ENCODE measurements at places on chromosomes 2 and 18.

DNA sequence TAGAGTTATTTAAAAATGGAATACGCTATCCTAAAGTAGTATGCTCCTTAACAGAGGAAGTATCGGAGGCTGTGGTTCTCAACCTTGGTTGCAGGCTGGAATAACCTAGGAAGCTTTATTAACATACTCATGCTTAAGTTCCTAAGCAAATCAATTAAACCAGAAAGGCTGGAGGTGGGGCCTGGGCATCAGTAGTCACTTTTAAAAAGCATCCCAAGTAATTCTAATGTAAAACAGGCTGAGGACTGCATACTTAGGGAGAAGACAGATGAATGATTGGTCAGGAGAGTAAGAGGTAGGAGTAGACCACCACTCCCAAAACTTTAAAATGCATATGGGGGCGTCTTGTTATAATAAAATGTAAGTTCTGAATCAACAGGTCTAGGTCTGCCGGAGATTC lies 15.3 kb downstream of the ACAA2 start:
- DNase-seq, result no peak

- DNase-seq, result no peak
Observed at GRCh38 chr2:154078926-154079325, 207.2 kb downstream of the GALNT13 start.

DNA sequence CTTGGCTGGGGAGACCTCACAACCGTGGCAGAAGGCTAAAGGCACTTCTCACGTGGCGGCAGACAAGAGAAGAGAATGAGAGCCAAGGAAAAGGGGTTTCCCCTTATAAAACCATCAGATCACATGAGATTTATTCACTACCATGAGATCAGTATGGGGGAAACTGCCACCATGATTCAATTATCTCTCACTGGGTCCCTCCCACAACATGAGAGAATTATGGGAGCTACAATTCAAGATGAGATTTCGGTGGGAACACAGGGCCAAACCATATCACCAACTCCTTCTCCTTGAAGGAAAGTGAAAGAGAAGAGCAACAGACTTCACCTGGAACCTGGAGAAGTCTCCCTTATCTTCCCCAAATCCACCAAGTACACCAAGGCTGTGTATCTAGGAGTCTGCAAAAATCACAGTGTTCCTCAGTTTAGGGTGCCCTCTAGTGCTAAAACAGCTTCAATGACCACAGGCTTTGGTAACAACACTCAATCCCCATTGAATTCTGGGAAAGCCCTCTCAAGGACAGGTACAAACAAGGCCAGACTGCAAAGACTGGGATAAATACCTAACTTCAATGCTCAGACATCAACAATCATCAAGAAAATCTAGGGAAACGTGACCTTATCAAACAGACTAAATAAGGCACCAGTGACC lies 148.8 kb upstream of the SRD5A2 start:
- no peak for DNase-seq

GRCh38 chr2:142536492-142536891 lies 341.0 kb upstream of the KYNU start:
- DNase-seq, result no peak

GRCh38 chr2:190467575-190468083 lies 59.5 kb downstream of the MFSD6 start:
- no peak for DNase-seq

- DNase-seq, result no peak
Observed at GRCh38 chr18:56593906-56594305, 44.5 kb downstream of the TXNL1 start.

DNA sequence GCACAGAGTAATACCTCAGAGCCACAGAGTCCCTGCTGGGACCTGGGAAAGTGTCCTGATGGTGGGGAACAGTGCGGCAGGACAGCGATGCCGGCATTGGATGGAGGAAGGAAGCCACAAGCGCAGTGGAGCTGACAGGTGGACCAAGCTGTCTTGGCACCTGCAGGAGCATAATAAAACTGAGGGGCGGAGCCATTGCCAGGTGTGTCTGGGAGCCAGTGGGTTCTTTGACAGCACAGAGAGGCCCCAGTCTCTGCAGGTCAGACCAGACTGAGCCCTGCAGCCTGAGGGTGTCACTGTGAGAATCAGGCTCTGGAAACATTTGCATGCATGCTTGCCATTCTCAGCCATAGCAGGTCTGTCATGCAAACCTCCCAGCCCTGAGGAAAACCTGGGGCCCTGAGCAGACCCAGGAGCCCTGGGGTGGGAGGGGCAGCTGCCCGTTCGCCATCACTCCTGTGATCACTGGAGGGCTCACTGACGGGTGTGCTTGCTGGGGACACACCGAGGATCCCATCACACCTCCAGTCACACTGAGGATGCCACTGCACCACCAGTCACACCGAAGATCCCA lies 210.5 kb upstream of the HDAC4 start:
- DNase-seq, result no peak

DNA sequence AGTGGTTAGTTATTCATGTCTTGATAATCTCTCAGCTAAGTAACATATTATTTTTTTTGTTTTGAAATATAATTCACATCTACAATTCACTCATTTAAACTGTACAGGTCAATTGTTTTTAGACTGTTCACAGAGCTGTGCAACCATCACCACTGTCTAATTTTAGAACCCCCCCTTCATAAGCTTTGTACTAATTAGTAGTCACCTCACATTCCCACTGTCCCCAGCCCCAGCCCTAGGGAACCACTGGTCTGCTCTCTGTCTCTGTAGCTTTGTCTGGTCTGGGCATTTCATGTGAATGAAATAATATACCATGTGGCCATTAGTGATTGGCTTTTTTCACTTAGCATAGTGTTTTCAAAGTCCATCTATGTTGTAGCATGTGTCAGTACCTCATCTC lies 55.3 kb downstream of the LCLAT1 start:
- DNase-seq, result no peak

- no peak for DNase-seq
Observed at GRCh38 chr18:24053211-24053610, 38.7 kb downstream of the TTC39C start.

GRCh38 chr18:6773777-6774176 lies 44.3 kb downstream of the ARHGAP28 start:
- DNase-seq, result no peak

DNA sequence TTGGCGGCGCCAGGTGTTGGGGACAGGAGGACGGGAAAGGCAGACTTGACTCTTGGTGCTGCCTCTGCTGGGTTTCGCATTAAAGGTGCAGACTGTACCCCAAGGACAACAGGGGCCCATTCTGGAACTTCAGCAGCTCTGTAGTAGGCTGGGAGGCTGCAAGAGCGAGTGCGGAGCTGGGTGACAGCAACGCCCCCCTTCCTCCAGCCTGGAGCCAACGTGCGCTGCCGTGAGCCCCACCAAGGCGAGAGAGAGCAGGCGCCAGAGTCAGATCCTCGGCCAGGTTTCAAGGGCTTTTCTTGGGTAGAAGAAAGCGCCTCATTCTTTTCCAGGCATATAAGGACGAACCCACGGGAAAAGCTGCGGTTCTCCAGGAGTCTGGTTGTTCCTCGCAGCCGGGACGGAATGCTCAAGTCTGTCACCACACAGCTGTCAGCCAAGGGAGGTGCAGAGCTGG lies 1.9 kb downstream of the DOK6 start:
- DNase-seq, result no peak

- no peak for DNase-seq
Observed at GRCh38 chr2:217065012-217065290, 205.1 kb upstream of the TNP1 start.

GRCh38 chr2:215831296-215831913 lies 181.9 kb downstream of the MREG start:
- no peak for DNase-seq

DNA sequence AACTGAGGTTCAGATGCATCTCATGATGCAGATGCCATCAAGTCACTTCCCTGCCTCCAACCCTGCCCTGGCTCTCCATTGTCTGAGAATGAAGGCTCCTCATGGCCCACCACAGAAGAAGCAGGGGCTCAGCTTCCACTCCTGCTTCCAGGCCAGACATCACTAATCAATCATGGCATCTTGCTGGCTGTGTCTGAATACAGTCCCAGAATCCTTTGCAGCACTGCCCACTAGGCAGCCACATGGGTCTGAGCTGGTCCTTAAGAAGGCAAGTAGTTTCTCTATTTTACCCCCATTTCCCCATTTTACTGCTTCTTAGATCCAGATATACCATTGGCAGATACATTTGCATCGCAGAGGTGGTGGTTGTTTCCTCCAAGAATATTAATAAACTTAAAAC lies 7.3 kb downstream of the ASPRV1 start:
- DNase-seq, result no peak

DNA sequence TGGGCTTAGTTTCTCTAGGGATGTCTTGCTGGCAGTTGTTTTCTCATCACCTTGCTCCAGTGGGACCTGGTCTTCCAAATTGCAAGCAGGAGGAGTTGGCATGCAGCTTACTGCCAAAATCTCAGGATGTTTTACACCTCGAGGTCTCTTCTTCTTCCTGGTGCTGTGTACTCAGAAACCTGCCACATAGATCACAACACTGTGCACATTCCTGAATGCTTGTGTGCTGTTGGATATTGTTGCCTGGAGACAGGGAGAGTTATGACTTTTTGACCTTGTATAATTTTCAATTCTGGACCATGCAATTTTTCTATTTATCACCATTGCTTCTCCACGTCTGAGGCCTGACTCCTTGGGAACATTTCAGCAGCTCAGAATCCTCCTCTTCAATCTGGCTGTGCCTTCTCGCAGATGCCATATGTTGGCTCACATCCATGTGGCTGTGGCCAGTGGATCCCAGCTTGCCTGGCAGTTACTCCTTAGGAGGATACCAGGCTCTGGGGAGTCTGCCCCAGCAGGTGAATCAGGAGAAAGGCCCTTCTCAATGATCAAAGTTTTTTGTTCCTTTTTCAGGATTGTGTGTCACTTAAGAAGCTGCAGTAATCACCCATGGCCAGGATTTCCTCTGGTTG lies 489.3 kb downstream of the TSN start:
- no peak for DNase-seq

- DNase-seq, result no peak
Observed at GRCh38 chr2:1219901-1220573, 193.2 kb upstream of the TPO start.

DNA sequence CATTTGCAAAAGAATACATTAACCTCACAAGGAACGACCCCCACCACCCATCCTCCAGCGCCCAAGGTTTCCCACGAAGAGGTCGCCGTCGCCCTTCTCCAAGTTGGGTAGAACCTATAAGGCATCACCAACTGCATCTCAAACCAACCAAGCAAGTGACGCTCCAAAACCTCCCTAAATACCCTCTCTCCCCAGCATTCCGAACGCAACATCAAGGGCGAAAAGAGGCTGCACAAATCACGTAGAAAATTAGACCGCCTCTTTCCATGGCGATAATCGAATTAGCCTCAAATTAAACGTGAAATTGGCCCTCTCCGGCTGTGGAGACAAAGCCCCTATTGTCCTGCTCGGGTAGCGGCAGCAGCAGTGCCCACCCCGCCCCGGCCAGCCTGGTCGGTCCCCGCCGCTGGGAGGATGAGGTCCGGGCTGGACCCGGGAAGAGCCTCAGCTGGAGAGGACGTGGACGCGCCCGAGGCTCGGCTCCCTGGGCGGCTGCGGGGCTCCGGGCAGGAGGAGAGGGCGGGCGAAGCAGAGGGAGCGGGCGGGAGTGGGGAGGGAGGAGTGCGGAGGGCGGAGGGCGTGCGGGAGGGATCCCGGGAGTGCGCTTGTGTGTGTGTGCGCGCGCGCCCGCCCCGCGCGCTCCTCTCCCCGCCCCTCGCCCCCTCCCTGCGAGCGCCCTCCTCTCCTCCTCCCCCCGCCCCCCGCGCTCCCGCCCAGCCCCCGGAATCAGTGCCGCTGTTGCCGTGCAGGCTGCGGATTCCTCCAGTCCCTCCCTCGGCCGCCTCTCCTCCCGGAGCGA lies at the start of gene SPTBN1:
Gene SPTBN1, plus strand, starts transcription at position 765 of the 799 bp plus-strand sequence. CDS start 70,092 bp downstream, outside the sequence.
- no peak for DNase-seq

DNA sequence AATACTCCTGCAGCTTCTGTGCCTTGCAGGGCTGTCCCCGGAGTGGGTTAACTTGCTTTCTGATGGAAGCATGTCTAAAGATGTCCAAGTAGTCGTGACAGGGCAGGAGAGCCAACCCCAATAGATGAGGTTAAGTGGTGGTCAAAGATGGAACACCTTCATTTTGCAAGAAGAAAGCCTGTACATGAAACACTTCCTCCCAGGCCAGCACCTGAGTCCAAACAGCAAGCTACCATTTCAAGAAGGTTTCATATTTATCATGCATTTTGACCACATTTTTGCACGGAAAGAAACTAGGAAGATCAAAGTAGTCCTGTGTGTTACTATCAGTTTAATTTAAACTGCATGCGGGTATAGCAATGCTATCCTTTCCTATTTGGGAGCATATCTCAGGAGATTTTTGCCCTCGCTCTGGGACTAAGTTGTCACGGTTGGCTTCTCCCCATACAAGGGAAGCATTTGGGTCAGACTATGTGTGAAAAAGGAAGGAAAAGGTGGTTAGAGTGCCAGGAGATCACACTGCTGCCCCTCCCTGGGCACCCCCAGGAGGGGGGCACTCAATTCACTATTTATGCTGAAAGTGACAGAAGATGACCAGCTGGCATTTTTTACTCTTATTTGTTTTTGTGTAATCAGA lies 187.6 kb downstream of the ZNF521 start:
- no peak for DNase-seq

- DNase-seq, result no peak
Observed at GRCh38 chr2:178949584-178949983, 100.4 kb downstream of the CCDC141 start.

GRCh38 chr18:48080546-48080945 lies 150.1 kb upstream of the SMAD2 start:
- DNase-seq, result no peak

- DNase-seq, result no peak
Observed at GRCh38 chr2:189124175-189124574, 55.4 kb downstream of the COL5A2 start.

DNA sequence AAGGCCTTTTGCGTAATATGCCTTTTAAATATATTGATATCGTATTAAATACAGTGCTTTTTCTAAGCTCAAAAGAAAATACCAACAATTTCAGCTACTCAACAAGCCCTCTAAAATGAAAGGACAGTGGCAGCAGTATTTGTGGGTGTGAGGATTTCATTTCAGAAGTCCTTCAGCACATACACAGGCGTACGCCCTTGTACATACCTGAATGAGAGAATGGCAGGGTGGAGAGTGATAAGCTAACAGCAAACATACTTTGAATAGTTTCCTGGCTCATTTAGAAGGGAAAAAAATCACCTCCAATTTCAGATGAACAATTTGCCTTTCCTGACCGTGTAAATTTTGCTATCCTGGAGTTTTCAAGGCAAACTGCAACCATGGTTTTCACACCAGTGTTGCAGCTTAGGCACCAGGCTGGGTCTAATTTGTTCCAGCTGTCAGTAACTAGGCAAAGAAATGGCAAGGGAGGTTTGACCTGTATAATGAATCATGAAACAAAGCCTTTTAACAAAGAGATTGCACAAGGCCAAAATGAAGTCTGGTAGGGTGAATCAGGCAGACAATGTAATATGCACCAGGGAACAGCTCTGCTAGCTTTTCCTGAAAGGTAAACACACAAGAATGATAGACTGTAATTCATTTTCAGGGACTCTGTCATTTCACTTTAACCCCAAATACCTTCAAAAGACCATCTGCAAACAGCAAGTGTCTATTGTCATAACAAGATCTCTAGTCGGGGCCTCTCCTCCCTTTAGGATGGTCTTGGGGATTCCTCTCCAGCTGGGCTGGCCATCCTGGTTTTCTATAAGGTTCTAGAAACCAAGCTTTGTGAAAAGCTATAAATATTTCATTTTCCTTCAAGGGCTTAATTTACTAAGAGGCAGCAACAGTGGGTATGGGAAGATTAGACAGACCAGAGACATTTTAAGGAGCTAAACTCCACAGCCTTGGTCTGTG lies 11.5 kb downstream of the ANKRD29 start:
- DNase-seq, result no peak

GRCh38 chr2:118806797-118807667 lies 40.4 kb downstream of the EN1 start:
- no peak for DNase-seq

Measured in naive thymus-derived CD8-positive, alpha-beta T cell (primary cell).